ENCODE measurements at places on chromosomes 1 and 21.

DNA sequence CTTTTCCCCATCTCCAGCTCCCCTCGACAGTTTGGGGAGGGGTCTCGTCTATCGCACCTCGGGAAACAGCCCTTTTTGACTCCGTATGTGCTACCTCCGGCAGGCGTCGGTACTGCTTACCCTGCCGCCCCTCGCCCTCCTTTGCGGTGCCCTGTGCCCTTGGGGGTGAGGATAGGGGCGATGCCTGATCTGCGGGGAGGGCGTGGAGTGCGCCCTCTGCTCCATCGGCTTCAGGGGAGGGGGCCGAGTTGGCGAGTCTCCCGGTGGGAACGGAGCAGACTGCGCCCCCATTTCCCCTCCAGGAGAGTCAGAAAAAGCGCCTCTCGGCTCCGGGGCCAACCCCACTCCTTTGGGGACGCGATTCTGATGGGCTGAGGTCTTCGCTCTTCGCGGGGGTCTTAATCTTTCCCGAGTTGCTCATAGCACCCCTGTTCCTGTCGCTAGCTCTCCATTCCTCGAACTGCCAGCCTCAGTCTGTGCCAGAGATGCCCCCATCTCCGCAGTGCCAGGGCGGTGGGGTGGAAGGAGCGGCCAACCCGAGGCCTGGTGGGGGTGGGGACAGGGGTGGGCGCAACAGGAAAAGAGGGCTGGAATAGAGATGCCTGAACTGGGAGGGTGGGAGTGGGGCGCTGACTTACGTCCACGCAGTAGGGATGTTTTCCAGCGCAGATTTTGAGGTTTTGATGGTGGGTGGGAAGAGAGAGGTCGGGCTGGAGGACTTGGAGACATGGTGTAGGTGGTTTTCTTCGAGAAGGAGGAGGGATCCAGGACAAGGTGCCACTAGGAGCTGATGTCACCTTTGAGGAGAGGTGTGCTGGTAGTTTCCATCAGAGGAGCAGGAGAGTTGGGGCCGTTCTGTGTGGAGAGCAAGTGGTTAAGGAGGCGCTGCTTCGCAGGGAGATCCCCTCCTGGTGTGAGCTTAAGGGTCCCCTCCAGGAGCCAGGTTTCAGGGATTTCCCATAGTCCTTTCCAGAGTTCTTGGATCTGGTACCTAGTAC lies 674 bp downstream of the PPFIA4 start:
- DNase-seq: no peak

DNA sequence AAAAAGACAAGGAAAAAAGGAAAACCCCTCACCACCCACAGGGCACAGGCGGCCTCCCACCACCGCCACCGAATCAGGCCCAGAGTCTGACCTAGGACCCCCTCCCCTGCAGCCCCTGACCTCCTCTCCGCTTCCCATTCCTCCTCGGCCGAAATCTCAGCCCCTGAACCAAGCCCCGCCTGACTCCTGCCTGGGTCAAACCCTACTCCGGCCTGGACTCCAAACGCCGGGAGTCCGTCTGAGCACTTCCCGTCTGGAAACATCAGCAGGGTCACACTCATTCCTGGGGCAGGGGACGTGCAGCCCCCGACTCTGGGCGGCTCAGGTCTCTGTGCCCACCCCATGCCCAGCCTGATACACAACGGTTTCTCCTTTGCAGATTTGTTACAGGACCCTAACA lies 26.4 kb upstream of the SUMO3 start:
- no peak for DNase-seq

- no peak for DNase-seq
These were observed 2204.3 kb downstream of the MRPL39 start for GRCh38 chr21:23402929-23403520.

DNA sequence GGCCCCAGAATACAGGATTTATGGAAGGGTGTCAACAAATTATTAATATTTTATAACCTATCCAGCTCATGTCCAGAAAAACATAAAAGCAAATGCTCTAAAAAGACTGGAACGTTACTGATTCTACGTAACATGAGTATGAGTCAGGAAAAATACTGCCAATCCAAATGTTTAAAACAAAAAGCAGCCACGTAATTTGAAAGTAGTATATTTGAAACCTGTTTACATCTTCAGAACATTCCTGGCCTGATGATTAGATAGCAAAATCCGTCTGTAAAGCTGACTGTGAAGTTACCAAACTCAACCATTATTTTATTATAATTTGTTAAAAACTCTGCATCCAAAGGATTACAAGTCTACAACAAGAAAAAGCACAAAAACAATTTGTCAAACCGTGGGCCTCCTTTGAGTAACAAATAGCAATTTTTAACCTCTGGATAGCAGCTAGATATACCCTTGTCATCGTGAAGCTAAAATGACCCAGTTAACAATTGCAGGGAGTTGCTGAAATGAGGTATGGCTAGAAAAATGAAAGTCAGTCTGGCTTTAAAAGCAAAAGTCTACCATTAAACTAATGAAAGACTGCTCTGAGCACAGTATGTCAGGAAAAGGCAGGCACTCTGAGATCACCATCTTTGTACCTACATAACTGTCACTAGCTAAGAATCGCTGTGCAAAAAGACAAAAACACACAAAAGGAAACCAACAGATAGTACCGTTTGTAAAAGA lies 1.2 kb downstream of the UBR4 start:
- no peak for DNase-seq

DNA sequence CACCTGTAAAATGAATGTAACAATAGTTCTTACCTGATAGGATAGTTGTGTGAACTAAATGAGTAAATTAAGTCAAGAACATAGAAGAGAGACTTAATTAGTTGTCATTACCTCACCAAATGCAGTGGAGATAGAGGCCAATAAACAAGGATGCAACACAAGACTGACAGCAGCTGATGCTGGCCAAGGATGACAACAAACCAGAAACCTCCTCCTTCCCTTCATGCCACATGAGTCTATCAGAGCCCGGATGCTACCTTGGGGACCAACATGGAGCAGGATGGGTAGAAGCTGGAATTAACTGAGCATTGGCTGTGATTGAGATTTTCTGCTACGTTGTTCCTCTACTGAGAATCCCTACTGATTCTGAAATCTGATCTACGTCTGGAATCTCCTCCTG lies 30.3 kb upstream of the USP1 start:
- no peak for DNase-seq

DNA sequence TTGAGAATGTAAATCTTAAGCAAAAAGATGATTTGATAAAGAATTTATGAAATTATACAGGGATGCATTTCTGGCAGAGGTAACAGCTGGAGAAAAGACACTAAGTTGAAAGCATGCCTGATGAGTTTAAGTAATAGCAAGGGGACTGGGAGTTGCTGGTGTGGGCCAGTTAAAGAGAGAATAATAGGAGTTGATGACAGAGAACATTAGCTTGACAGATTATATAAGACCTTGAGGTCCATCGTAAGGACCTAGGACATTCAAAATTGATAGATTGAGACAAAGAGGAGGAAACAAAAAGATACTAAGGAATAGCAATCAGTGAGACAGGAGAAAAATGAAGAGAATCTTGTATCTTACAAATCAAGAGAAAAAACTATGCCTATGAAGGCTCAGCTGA lies 84.7 kb upstream of the TMPRSS15 start:
- no peak for DNase-seq

GRCh38 chr1:84947536-84948410 lies 49.1 kb downstream of the MCOLN2 start:
- no peak for DNase-seq

GRCh38 chr1:109112056-109112651 lies 1.8 kb upstream of the ELAPOR1 start:
- no peak for DNase-seq

- no peak for DNase-seq
These were observed 179.5 kb upstream of the ARHGEF16 start for GRCh38 chr1:3274972-3275371.

DNA sequence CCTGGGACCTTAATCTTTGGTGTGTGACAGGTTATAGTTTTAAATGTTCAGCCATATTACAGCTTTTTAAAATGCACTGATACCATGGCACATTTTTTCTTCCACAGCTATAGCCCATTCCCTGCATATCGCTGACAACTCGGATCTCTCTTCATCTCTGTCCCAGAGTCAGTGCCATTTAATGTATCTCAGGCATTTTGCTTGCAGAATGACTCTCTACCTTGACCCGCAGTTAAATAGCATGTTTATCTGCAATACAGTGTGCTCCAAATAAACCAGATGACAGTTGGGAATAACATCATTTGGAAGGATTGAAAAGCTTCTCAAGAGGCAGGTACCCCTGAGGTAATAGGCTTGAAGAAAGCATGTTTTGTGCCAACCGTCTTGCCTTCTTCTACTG lies 99.8 kb upstream of the USH2A start:
- no peak for DNase-seq

DNA sequence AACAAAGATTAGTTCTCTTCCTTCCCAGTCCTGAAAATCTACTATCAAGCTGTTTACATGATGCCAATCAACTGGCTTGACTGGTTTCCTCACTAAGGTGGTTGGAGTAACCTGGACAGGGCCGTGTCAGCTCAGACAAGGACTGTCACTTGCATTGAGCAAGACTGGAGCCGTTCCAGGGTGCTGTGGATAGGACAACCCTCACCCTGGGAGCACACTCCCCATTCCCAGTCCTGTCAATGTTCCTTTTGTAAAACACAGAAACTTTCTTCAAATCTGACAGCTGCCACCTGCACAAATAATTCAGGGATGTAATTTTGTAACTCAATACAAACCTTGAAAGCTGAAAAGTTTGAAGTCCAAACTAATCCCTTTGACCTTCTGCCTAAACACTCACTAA lies 31.4 kb downstream of the PLPP3 start:
- DNase-seq: no peak

DNA sequence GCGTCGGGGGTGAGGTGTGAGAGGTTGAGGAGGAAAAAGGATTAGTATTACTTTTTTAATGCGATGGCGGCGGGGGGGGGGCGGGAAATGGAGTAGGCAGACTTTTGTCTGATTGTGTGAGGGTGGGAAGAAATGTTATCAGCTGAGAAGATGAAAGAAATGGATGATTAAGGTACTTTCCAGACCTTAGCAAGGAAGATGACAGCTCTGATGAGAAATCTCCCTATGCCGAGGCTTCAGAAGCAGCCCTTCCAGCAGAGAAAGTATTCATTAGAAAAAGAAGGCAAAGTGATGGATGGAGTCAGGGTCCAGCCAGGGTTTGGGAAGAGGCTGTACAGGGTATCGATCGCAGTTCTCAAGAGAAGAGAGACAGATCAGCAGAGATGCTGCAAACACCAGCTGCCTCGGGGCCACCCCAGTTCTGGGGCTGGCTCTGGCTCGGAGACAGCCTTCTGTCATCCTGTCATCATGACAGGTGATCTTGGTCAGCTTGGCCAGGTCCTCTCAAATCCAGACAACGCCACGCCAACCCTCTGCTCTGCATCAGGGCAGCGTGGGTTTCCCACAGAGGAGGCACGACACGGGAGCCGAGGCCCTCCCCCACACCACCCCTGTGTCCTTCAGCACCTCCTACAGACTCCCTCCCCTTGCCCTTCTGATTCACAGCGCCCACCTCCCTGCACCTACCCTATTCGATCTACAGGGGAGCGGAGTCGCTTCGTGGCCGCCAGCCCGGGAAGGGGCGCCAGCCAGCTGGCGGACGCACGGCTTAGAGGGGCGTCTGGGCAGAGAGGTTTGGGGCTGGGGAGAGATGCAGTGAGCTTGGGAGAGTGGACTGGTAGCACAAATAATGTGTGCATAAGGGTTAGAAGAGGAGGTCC lies 674 bp upstream of the ATXN7L2 start:
- no peak for DNase-seq

- no peak for DNase-seq
These were observed 197.6 kb downstream of the BACH1 start for GRCh38 chr21:29496337-29496736.

GRCh38 chr1:89298461-89298860 lies 25.8 kb upstream of the GBP5 start:
- no peak for DNase-seq

DNA sequence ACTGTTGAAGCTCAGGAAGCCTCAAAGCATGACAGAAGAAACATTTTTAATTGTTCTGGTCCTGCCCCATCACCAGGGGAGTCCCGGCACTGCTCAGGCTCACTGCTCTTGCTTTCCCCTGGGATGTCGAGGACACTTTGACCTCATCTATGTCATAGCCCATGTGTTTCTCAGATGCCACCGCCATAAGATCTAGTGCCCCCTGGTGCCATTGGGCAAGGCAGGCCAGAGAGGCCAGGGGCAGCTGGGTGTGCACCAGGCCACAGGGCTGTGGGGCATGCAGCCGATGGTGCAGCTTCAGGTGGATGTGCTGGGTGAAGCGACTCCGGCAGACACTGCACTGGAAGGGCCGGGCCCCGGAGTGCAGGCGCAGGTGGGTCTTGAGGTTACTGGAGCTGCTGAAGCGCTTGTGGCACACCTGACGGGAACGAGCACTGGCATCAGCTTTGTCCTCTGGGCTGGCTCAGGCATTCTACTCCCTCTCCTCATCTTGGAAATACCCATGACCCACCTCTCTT lies 7.7 kb upstream of the CRYBG2 start:
- no peak for DNase-seq

GRCh38 chr1:94416901-94417727 lies 1.1 kb upstream of the ABCD3 start:
- no peak for DNase-seq

DNA sequence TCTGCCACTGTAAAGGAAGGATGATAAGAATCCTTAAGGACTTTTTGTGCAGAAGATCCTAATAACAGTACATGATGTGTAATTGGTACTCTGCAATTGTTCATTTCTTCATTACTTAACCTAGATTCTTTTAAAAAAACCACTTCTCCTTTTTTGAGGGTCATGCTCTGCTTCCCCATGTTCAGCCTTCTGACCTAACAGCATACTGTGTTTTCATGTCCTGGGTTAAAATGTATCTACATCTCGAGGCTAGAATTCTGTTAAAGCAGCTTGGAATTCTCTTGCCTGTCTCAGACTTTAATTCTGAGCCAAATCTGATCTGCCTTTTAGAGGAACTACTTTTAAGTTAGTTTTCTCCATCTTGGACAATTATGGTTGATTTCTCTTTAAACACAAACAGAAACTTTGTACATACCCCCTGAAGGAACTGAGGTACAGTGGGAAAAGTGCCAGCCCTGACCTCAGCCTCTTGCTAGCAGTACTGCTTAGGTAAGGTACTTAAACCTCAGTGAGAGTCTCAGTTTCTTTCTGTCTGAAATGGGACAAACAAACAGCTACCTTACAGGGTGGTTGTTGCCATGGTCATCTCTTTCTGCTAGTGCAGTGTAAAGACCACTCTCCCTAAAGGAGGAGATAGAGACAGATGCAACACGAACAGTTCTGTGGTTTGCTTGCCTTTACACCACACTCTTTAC lies 103.2 kb upstream of the DYNLT5 start:
- DNase-seq: no peak

DNA sequence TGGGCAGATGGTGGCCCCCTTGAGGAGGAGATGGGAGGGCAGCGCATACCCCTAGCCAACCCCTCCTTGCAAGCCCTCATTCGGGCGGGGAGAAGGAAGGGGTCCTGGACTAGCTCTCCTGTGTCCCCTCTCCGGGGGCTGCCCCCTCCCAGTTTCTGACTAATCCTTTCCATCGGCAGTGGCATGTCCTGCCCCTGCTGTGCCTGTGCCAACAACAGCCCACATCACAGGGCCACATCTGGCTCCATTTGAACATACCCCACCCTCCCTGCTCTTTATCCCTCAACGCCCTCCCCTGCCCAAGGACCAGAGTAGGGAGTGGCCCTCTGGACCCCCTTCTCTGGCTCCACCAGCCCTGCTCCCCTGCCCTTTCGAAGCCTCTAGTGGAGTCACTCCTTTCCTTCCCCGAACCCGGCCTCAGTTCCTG lies 11.0 kb upstream of the LMNA start:
- DNase-seq: no peak

- no peak for DNase-seq
These were observed 24.8 kb upstream of the EPS15 start for GRCh38 chr1:51543858-51544257.
